Common myeloid progenitor, CD34-positive (primary cell): ENCODE measurements at places on chromosomes 3 and 15.
A peak's percentile ranks its signal among the peaks of the same experiment; 100 is the strongest.

GRCh38 chr3:15361494-15362214 is 29.3 kb upstream of the SH3BP5 start:
- no peak overlapping the region for H3K27ac ChIP-seq
- H3K27me3 ChIP-seq: no peaks in the 10 kb centered on the region
- peaks cover 20% of the 10 kb centered on the region for H3K4me1 ChIP-seq
- H3K4me3 ChIP-seq: no peak overlapping the region

DNA sequence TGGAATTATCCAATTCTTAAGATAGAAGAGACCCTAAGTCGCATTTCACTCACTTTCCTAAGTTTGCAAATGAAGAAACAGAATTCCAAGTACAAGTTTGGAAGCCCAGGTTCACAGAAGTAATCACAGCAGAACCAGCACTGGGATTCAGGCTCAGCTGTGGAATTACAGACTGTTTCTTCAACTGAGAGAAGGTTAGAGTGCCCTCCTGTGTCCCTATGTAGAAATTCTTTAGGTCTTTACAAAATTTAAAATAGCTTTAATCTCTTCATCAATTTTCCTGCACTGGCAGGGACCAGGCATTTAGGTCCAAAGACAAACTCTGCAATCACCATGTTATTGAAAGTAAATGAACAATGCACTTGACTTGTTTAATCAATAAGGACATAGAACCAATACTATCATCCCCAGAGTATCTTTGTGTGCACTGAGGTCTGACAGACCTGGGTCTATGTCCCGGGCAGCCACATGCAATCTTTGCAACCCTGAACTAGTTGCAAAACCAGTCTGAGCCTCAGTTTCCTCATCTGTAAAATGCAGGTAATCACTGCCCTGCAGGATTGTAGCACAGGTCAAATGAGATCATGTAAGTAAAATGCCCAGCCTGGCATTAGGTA is 96.3 kb upstream of the ZBED2 start:
- no peaks in the 10 kb centered on the region for H3K36me3 ChIP-seq
- H3K27me3 ChIP-seq: no peaks in the 10 kb centered on the region
- peaks cover 3% of the 10 kb centered on the region for H3K4me1 ChIP-seq
- no peak overlapping the region for H3K4me3 ChIP-seq

GRCh38 chr15:75648156-75649000 is 666 bp downstream of the SNX33 start:
- peak overlapping the region; percentile 93 for H3K4me3 ChIP-seq
- H3K27ac ChIP-seq: no peak overlapping the region
- H3K36me3 ChIP-seq: no peaks in the 10 kb centered on the region
- no peak for DNase-seq
- no peaks in the 10 kb centered on the region for H3K27me3 ChIP-seq
- H3K4me1 ChIP-seq: peaks cover 34% of the 10 kb centered on the region

DNA sequence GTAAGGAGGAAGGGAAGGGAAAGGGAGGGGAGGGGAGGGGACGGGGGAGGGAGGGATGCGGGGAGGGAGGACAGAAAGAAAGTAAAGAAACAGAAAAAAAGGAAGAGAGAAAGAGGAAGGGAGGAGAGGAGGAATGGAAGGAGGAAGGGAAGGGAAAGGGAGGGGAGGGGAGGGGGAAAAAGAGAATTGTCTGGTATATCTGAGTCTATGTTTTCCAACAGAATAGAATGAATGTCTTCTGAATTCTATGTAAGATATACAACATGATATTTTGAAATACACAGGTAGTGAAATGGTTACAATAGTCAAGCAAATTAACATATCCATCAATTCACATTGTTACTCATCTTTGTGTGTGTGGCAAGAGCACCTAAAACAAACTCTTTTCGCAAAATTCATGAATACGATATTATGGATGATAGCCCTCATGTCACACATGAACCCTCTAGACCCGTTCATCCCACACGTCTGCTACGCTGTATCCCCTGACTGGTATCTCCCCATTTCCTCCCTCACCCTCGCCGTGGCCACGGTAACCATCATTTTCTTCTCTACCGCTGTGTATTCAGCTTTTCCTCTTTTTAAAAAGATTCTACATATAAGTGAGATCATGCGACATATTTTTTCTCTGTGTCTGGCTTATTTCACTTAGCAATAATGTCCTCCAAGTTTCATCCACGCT is 168.9 kb downstream of the XXYLT1 start:
- DNase-seq: no peak
- H3K27ac ChIP-seq: no peak overlapping the region
- H3K36me3 ChIP-seq: no peaks in the 10 kb centered on the region

GRCh38 chr3:32872487-32873382 is 54.9 kb downstream of the TRIM71 start:
- no peaks in the 10 kb centered on the region for H3K36me3 ChIP-seq
- H3K27ac ChIP-seq: no peak overlapping the region
- H3K27me3 ChIP-seq: no peaks in the 10 kb centered on the region
- peaks cover 34% of the 10 kb centered on the region for H3K4me1 ChIP-seq

- H3K27me3 ChIP-seq: peaks cover 4% of the 10 kb centered on the region
- H3K27ac ChIP-seq: no peak overlapping the region
- H3K4me3 ChIP-seq: no peak overlapping the region
- no peaks in the 10 kb centered on the region for H3K36me3 ChIP-seq
- no peak for DNase-seq
Measured at GRCh38 chr15:60400944-60401343, 3.2 kb upstream of the ANXA2 start.

DNA sequence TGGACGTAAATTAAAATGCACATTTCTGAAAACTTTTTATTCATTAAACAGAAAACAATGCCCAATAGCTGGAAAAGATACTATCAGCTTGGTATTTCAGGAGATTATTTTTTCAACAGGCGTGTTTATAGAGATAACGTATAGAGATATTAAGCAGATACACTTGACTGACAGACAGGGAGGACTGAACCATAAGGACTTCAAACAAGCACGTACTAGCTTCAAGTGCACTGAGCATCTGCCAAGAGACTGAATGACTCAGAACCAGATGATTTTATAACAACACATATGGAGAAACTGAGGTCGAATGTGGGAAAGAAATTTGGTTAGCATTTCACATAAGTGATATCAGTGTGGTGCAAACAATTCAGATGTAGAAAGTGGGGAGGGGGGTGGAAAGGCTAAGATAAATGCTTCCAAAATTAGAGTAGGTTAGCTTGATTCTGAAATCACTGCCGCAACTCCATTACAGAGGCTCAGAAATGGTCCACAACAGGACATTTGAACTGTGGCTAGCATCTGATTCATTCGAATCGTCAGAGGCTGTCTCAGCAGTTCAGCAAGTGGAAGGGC is 103.5 kb downstream of the SEMA6D start:
- H3K27me3 ChIP-seq: no peaks in the 10 kb centered on the region
- no peak overlapping the region for H3K4me3 ChIP-seq
- no peak for DNase-seq
- no peak overlapping the region for H3K27ac ChIP-seq

- peaks cover 2% of the 10 kb centered on the region for H3K27me3 ChIP-seq
- no peak overlapping the region for H3K4me3 ChIP-seq
- no peak for DNase-seq
- H3K4me1 ChIP-seq: no peaks in the 10 kb centered on the region
- no peaks in the 10 kb centered on the region for H3K36me3 ChIP-seq
Measured at GRCh38 chr3:87201727-87202126, 25.4 kb upstream of the CHMP2B start.

DNA sequence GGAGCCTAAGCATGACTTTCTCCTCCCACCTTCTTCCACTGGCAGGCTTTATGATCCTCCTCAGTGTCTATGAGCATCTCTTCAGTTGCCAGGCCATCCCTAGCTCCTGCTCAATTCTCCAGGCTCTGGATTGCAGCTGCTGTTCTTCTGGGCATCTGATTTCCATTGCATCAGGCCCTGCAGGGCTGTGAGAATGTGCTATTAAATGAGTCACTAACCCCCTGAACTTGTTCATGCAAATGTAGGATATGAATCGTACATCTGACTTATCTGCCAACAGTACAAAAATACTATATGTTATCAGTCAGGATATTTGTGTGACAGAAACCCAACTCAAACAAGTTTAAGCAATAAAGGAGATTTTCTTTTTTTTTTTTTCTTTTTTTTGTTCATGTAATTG is 11.9 kb downstream of the GPR176 start:
- no peak overlapping the region for H3K27ac ChIP-seq
- H3K36me3 ChIP-seq: no peaks in the 10 kb centered on the region
- H3K4me1 ChIP-seq: no peaks in the 10 kb centered on the region
- no peak for DNase-seq
- no peaks in the 10 kb centered on the region for H3K27me3 ChIP-seq

DNA sequence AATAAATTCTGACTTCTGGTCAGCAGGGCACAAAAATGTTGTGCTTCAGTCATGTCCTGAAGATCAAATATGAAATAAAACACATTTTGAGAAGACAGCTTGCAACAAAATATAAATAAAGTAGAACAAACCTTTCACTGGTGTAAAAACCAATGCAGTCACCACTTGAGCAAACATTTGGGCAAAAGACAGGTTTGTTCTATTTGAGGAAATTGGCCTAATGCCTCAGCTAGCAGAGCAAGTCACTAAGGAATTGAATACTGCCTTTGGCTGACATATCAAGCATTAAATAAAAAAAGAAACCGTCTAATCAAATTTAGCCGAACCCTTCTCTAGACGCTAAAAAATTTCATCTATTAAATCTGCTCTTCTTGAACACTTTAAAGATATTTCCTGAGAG is 475.4 kb upstream of the CNTN3 start:
- no peak for DNase-seq
- no peak overlapping the region for H3K27ac ChIP-seq
- no peak overlapping the region for H3K4me3 ChIP-seq
- no peaks in the 10 kb centered on the region for H3K4me1 ChIP-seq
- no peaks in the 10 kb centered on the region for H3K27me3 ChIP-seq
- H3K36me3 ChIP-seq: no peaks in the 10 kb centered on the region

GRCh38 chr15:48507416-48508065 is 138.0 kb downstream of the FBN1 start:
- no peaks in the 10 kb centered on the region for H3K4me1 ChIP-seq
- H3K27me3 ChIP-seq: no peaks in the 10 kb centered on the region
- no peaks in the 10 kb centered on the region for H3K36me3 ChIP-seq
- peak; percentile 52 for DNase-seq

DNA sequence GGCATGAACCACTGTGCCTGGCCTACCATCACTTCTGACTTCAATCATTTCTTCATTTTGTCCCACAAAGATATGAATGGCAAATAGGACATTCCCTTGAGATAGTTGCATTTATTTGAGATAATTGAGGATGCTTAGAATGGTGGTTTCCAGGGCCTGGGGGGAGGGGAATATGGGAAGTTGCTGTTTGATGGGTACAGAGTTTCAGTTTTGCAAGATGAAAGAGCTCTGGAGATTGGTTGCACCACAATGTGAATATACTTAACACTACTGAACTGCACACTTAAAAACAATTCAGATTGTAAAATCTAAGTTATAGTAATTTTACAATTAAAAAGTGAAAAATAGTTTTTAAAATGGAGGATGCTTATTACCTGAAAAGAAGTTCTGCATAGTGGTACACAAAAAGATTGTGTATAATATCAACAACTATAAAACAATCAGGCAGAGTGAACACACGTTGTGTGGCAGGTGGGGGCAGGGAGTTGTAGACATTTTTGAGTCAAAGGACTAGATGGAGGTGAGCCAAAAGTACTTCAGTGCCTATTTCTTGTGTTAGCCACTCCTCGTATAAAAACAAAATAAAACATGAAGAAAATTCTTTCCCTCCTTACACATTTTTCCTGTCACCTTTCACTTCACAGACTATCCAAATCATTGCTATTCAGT is 18.5 kb upstream of the RIOX2 start:
- no peak overlapping the region for H3K4me3 ChIP-seq
- no peaks in the 10 kb centered on the region for H3K27me3 ChIP-seq
- no peaks in the 10 kb centered on the region for H3K36me3 ChIP-seq
- no peaks in the 10 kb centered on the region for H3K4me1 ChIP-seq
- H3K27ac ChIP-seq: no peak overlapping the region

DNA sequence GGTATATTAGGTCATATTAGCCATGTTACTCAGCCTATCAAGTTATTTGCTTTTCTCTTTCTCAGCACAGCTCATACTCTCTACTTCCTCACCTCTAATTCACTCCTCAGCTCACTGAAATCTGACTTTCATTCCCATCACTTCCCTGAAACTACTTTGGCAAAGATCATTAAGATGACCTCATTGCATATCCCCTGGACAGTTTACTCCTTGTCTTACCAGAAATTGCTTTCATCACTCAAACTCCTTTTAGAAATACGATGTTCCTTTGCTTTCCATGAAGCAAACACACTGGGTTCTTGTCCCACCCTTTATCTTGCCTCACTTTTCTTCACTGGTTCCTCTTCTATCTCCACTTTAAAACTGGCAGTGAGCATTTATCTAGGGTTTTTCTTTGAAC is 354.4 kb downstream of the TUSC7 start:
- no peaks in the 10 kb centered on the region for H3K27me3 ChIP-seq
- no peaks in the 10 kb centered on the region for H3K4me1 ChIP-seq
- H3K36me3 ChIP-seq: no peaks in the 10 kb centered on the region
- H3K27ac ChIP-seq: no peak overlapping the region
- no peak for DNase-seq
- H3K4me3 ChIP-seq: no peak overlapping the region

- no peaks in the 10 kb centered on the region for H3K4me1 ChIP-seq
- no peaks in the 10 kb centered on the region for H3K27me3 ChIP-seq
- H3K36me3 ChIP-seq: no peaks in the 10 kb centered on the region
- H3K27ac ChIP-seq: no peak overlapping the region
Measured at GRCh38 chr15:72725446-72725845, 39.4 kb downstream of the BBS4 start.

- no peak overlapping the region for H3K4me3 ChIP-seq
- H3K27ac ChIP-seq: no peak overlapping the region
- H3K27me3 ChIP-seq: no peaks in the 10 kb centered on the region
- H3K4me1 ChIP-seq: peaks cover 28% of the 10 kb centered on the region
- no peak for DNase-seq
Measured at GRCh38 chr15:67715170-67715569, 110.1 kb upstream of the SKOR1 start.

DNA sequence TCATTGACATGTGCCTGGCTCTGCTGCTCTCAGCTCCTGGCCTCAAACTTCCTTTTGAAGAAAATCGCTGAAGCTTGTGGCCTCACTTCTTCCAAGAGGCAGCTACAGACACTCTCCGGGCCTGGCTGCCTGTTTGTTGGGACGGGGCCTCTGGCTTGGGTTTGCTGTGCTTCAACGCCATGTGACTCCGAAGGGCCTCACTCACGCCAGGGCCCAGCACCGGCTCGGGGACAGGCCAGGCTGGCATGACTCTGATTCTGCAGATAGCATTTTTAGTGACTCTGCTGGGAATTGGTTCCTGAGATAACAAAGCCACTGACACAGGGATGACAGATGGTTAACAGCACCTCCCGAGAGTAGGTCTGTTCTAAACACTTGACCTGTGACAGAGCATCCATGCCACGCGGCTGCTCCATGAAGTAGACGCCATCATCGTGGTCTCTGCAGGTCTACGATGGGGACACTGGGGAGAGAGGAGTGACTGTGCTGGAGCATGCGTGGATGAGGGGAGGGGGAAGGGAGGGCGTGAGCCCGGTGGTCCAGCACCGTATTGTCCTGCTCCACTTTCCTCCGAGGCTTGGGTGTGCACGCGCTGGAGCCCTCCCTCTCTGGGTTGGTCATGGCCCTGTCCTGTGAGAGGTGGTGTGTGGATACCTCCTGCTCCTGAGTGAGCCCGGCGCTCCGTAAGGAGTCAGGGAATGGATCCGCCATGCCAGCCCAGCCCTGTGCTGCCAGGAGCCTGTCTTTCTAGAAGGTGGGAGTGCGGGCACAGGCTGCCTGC is 133.6 kb downstream of the TJP1 start:
- H3K36me3 ChIP-seq: no peaks in the 10 kb centered on the region
- H3K4me1 ChIP-seq: no peaks in the 10 kb centered on the region
- DNase-seq: no peak
- H3K27ac ChIP-seq: no peak overlapping the region
- no peaks in the 10 kb centered on the region for H3K27me3 ChIP-seq

GRCh38 chr15:89329329-89330084 is 5.1 kb downstream of the POLG start:
- H3K36me3 ChIP-seq: peaks cover 82% of the 10 kb centered on the region
- no peaks in the 10 kb centered on the region for H3K27me3 ChIP-seq
- no peaks in the 10 kb centered on the region for H3K4me1 ChIP-seq
- no peak for DNase-seq
- H3K4me3 ChIP-seq: no peak overlapping the region
- peak overlapping the region; percentile 23 for H3K27ac ChIP-seq
